Right ventricle myocardium superior (tissue), 1 donor: ENCODE measurements at places on chromosomes 3 and 15. TPM values are rescaled to one million over a fixed set of nuclear protein-coding genes. Genes with fewer than 3 reads are reported as not detected.
A peak's percentile ranks its signal among the peaks of the same experiment; 100 is the strongest.

DNA sequence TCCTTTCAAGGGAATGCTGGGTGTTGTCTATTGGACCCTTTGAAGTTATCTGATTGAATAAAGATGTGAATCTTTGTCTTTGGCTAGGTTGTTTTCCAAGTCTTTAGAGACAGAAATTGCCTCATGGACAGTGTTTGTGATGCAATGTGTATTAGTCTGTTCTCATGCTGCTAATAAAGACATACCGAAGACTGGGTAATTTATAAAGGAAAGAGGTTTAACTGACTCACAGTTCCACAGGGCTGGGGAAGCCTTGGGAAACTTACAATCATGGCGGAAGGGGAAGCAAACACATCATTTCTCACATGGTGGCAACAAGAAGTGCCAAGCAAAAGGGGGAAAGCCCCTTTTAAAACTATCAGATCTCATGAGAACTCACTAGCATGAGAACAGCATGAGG, 88.8 kb upstream of the PLXND1 start:
- no peak for DNase-seq

DNA sequence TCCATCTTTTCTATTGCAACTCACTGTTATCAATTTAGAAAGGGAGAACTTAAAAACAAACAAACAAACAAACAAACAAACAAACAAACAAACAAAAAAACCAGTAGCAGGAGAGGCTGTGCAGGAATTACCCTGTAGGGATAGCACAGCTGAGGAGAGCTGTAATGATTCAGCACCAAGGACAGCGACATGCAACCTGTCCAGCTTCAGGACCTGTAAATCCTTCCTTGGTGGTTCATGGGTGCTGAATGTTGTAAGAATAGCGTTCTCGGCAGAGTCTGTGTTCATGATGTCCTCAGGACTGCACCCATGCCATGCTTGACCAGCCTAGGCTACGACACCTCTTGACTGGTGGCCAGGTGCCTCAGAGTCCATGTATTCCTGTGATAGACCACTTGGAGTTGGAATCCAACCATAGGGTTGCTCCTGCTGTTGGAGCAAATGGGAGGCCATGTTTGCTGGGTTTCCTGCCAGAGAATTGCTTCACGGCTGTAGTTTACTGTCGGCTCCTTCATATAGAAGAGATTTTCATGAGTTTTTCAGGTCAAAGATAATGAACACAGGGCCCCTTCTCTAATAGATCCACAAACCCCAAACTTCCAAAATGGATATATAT, 65.9 kb downstream of the CACNA2D3 start:
- no peak for DNase-seq

DNA sequence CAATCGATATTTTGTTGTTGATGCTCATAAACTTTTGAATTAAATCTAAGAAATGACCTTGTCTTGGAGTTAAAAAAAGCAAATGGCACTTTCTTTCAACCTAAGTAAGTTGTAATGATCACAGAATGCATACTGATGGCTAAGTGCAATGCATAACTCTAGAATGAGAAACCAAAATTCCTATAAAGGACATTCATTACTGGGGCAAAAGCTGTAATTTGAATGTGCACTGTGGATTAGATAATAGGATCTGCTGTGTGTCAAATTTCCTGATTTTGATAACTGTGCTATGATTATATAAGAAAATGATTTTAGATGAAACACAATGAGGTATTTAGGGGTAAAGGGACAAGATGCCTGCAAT, 14.3 kb downstream of the SIAH2 start:
- DNase-seq, result no peak

GRCh38 chr3:61564395-61565059, 3.2 kb downstream of the PTPRG start:
- peak; percentile 92 for DNase-seq

- peak; percentile 65 for DNase-seq
Measured at GRCh38 chr15:59492389-59493377, 54.7 kb downstream of the FAM81A start.

HHATL gene
- total RNA-seq, result 486 TPM

RASGRP1 gene
- total RNA-seq, result 0.11 TPM

C2CD4A gene
- not detected for total RNA-seq

GRCh38 chr15:25803036-25803435, 60.1 kb downstream of the ATP10A start:
- no peak for DNase-seq

TTC21A gene
- 2.0 TPM for total RNA-seq

- DNase-seq, result no peak
Measured at GRCh38 chr3:148230473-148230872, 467.2 kb upstream of the AGTR1 start.

GRCh38 chr15:57079931-57080620, 161.6 kb downstream of the TCF12 start:
- no peak for DNase-seq

GRCh38 chr3:106212665-106213222, 343.9 kb upstream of the CBLB start:
- no peak for DNase-seq

NPRL2 gene
- total RNA-seq, result 14.8 TPM

RARB gene
- 19.4 TPM for total RNA-seq

IQCH gene
- total RNA-seq, result 1.6 TPM

DNA sequence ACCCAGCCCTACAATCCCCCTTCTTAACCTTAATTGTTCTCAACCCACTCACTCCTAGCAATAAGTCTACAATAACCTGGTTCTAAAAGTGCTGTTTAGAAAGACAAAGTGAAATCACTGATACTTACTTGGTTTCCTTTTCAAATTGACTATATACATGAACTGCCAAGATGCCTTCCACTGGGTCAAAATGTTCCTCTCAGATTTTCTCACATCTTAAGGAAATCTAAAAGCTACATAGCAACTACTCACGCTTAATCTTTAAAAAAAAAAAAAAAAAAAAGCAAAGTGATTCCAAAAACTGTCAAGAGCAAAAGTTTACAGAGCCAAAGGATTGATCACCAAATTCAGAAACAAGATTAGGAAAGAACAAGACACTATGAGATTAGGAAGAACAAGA, 68.7 kb upstream of the MAP4 start:
- no peak for DNase-seq

GRCh38 chr15:45867281-45867680, 232.5 kb downstream of the SQOR start:
- no peak for DNase-seq

CKMT1A gene
- not detected for total RNA-seq

DNA sequence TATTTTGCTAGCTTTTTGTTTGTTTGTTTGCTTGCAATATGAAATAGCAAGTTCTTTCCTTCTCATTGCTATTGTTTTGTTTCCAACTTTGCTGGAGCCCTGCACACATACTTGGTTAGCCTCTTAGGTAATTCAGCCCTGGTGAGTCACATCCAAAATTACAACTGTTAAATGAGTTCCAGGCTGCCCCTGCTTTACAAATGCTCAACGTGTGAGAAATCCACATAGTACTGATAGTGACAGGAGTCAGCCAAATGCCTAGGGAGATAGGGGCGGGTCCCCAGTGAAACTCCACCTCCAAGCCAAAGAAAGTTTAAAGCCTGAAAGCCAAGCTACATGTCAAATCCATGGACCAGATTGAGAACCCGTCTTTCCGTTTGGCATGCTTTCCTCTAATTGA, 81.3 kb upstream of the RNF7 start:
- DNase-seq, result no peak

DNA sequence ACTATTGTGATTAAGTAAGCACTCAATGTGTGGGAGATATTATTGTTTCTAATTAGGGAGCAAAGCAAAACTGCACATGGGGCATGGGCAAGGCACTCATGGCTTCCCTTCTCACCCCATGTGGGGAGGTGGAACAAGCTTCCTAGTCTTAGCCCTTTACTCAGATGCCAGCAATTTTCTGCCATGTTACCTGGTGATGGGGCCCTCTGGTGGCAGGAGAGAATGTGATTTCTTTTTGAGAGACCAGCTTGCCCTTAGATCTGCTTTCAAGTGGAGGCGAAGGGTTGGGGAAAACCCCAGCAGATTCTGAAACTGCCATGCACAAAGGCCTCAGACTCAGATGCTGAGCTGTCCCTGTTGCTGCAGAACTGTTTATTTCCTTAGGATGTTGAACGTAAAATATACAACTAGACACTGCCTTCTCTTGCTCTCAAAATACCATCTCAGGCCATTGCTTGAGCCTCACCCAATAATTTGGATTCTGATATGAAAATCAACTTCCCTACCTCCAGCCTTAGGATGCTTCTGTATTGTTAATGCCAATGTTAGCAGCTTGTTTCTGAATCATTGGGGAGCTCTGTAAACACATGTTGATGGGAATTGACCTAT, 130.2 kb upstream of the TPRG1 start:
- DNase-seq, result no peak

TTC23 gene
- total RNA-seq, result 8.7 TPM

DNA sequence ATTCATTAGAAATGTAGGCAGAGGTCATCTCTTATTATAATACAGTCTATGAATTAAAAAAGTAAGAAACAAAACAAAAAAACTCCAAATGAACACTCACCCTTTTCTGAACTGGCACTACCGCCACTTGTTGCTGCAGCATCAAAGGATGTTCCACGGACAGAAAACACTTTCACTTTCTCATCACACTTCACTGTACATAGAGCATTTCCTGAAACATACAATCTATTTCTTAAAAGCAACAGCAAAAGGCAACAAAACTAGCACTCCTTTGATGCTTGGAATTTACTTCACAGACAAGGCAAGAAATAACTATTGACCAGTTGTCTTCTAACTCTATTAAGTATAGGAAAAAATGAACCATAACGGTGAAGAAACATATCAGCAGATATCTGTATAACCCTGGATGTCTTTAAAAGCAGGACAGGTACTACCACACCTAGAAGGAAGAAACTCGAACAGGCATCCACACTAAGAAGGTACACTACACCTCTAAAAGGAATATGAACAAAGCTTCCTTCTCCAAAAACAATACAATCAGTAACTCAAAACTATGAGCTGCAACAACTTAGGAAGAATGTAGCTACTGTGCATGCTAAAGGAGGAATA, 24.9 kb downstream of the ETFA start:
- DNase-seq, result no peak

C15orf39 gene
- 15.8 TPM for total RNA-seq

- DNase-seq, result no peak
Measured at GRCh38 chr3:70620956-70621355, 308.5 kb upstream of the MDFIC2 start.

DNA sequence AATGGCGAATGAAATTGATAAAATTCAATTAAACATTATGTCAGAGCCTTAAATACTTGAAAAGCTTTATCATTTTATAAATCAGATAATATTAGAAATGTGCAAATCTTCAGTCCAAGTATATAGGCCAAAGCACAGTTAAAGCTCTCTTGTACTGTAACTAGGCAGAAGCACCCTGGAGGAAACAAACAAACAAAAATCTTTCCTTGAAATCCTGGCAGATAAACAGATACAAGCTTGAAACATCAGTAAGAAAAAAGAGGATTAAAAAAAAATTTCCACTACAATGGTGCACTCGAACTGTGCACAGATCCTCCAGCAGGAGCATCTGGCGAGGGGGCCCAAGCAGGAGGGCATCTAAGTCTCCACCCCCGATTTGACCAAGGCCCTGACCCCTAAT, 166.6 kb downstream of the PLD1 start:
- DNase-seq, result no peak

DNA sequence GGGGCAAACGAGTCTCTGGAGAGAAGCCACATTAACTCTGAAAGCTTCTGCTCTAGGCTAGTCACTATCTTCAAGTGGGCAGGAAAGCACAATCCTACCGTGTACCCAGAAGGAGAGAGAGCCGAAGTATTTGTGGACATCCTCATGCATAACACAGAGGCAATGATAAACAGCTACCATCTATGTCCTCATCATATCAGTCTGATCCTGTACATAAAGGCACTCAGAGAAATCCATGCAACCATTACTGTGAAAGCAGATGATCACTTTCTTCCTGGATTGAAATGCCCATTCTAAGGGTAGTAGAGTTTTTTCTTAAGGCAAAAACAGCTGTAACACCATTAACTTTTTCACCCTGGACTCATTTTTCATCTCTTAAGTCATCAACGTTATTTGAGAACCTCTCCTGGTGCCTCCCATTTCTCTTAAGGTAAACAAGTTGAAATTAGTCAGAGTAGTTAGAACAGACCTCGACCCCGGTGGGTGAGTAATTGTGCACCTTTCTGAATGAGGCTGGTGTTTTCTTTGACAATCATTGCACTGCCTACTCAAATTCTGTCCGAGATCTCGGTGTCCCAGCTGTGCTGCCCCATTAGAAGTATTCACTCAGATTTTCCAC, 327.4 kb downstream of the SHQ1 start:
- DNase-seq, result no peak

DNA sequence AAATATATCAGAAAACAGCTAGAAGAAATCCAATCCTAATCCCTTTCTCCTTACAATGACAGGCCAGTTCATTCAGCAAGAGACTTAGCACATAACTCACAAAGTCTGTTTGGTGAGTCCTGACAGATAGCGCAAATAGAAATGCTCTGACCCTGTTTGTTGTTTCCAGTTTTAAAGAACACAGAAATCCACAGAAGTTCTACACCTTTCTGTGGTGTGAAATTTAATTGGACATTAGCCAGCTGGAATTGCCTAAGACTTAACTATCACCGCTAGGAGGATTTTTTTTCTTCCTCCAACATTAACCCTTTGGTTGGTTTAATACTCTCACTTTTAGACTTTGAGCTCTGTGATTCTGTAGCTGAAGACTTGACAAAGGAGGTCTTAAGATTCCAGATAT, 30.8 kb downstream of the HDC start:
- DNase-seq, result no peak

DNA sequence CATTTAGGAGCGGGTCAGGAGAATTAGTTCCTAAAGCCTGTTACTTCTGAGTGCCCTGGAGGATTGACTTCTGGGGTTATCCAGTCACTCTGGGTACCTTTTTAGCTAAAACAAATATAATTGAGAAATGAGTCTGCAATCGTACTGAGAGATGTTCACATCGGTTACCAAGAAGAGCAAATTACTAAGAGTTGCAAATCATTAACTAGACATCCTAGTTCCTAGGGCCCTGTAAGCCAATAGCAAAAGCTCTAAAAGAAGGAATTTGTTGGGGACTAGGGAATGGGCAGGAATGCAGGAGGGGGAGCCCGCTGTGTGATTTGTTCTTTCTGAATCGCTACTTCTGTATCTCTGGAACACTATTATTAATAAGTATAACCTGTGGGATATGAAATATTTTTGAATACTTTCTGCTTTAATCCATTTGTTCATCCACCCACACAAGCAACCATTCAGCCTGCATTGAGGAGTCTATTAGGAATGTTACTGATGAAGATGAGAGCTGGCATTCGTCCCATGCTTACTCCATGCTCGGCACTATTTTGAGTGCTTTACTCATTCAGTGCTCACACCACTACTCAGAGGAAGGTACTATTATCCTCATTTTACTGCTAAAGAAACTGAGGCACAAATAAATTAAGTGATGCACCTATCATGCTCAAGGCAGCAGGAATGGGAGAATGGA, 31.5 kb upstream of the KY start:
- no peak for DNase-seq
